NCI-H2171 treated with DMSO at 0.1 percent for 48 hours (cell line): ENCODE measurements at places on chromosomes 11 and 22.
A peak's percentile ranks its signal among the peaks of the same experiment; 100 is the strongest.

DNA sequence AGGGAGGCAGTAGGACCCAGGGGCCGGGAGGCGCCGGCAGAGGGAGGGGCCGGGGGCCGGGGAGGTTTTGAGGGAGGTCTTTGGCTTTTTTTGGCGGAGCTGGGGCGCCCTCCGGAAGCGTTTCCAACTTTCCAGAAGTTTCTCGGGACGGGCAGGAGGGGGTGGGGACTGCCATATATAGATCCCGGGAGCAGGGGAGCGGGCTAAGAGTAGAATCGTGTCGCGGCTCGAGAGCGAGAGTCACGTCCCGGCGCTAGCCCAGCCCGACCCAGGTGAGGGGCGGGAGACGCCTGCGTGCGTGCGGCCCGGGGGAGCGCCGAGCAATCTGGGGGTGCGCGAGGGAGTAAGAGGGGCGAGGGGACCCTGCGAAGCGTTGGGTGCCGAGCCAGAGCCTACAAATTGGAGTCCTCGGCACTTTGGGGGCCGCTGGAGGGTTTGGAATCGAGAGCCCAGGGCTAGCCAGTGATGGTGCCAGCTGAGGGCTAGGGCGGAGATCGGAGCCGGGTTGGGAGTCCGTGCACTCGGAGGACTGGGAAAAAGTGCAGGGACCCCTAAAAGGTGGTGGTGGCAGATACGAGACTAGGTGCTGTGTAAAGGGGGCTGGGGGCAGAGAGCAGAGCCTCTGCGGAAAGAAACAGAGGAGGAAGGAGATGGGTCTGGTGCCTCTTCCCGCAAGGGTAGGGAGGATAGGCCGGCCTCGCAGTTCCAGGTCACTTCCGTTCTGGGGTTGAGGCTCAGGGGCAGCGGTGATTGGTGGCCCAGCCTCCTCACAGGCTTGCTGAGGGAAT is at the start of gene SERPINH1:
Gene SERPINH1 (plus strand): TSS at position 206 of the 788 bp plus-strand sequence. CDS start 4,097 bp downstream, outside the sequence.
- DNase-seq: peak; percentile 79

GRCh38 chr11:41235668-41236067 is 223.8 kb downstream of the LRRC4C start:
- no peak for DNase-seq

- DNase-seq: no peak
Measured at GRCh38 chr11:118232659-118233058, 7.8 kb upstream of the JAML start.

DNA sequence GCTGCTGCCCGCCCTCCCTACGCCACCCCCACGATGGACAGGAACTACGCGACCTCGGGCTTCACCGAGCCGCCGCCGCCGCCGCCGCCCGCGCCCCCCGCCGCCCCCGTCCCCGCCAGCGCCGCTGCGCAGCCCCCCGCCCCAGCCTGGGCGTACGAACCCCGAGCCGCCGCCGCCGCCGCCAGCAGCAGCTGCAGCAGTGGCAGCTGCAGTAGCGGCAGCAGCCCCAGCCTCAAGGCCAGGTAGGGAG is 407 bp downstream of the QSER1 start:
- no peak for DNase-seq

GRCh38 chr11:75351541-75351790 is at the start of gene ARRB1:
Gene ARRB1, minus strand, starts transcription at chr11:75351661. Its CDS starts 54 bp downstream, at chr11:75351607.
- no peak for DNase-seq

DNA sequence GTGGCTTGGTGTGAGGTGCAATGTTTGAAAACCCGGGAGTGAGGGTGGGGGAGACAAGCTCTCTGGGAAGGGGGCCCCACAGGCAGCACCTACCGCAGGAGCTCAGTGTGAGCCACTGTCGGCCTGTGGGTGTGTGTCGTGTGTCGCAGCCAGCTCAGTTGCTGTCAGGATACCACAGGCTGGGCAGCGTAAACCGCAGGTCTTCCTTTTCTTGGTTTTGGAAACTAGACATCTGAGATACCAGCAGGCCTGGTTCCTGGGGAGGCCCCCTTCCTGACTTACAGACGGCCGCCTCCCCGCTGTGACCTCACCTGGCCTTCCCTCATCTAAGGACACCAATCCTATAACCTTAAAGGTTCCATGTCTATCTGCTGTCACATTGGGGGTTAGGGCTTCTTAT is 19.4 kb downstream of the IRF7 start:
- no peak for DNase-seq

DNA sequence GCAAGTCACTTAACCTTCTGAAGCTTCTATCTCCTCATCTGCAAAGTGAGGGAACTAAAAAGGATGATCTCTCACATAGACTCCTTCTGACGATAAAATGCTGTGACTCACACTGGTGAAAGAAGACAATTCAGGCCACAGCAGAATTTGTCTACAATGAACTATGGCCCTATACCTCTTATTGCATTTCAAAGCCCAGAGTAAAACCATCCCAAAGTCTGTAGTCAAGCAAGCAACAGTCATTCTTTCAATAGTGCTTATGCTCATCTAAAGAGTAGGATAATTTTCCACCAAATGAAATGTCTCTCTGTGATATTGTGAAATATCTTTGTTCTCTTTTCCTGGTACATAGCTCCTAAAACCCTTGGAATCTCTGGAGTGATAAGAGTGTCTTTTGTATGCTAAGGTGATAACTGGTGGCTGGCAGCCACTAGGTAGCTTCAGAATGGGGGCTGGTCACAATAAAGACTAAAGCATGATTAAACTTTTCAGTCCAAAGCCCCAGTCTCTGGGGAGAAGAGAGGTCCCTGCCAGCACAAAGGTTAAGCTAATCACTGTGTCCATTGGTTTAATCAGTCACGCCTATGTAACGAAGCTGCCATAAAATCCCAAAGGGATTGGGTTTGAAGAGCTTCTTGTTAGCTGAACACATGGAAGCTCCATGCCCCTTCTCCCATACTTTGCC is 30.8 kb downstream of the SYTL2 start:
- DNase-seq: no peak

GRCh38 chr11:76243957-76244285 is 37.6 kb upstream of the WNT11 start:
- no peak for DNase-seq

DNA sequence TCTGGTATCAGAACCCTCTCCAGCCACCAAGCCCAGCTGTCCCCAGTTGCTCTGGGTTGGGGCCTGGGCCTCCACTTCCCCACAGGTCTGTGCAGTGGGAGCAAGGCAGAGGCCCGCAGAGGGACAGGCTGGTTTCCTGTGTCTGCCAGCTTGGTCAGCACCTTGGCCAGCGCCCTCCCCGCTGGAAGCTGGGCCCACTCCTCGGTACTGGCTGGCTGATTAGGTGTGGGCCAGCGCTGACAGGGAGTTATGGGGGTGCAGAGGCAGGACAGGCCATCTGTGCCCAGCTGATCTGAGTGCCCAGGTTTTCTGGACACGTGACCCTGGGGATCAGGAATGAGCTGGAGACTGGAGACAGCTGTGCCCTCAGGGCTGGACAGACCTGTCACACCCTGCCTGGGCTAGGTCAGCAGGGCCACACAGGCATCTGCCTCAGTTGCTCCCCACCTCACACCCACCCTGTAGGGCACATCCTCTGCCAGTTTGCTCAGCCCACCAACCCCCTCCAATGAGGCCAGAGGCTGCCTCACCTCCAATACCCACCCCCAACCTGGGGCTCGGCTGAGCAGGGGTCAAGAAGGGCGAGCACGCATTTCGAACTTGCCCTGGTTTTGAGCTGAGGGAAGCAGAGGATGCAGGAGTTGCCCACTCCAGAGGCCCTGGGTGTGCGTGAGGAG is 175.3 kb downstream of the IGLL1 start:
- DNase-seq: no peak

DNA sequence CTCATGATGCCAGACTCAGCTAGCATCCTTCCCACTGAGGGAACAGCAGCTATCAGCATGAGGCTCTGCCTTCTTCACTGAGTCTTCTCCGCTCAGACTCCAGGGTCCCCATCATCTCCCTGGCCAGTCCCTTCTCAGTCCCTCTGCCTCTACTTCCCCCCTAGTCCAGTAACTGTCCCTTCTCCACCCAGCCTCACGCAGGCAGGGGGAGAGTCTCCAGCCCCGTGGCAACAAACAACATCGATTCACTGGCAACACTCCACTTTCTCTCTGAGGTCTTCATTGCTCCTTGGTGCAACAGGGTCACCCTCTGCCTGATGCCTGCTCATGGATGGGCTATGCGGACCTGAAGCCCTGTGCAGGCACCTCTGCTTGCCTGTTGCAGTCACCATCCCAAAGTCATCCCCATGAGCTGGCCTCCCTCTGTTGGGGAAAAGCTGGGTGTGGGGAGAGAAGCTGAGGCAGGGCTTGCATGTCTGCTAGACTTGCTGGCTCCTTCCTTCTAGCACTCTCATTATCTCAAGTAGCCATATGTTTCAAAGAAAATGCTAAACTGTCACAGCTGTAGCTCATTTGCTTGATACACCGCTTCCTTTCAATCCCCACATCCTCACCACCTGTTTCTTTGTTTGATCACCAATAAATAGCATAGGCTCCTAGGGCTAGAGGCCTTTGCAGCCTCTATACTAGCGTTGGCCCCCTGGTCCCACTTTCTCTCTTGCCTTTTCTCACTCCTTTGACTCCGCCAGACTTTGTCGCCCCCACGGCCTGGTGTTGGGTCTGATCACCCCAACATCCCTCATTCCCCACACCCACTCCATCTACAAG is 4.3 kb upstream of the BCR start:
- DNase-seq: peak; percentile 94

DNA sequence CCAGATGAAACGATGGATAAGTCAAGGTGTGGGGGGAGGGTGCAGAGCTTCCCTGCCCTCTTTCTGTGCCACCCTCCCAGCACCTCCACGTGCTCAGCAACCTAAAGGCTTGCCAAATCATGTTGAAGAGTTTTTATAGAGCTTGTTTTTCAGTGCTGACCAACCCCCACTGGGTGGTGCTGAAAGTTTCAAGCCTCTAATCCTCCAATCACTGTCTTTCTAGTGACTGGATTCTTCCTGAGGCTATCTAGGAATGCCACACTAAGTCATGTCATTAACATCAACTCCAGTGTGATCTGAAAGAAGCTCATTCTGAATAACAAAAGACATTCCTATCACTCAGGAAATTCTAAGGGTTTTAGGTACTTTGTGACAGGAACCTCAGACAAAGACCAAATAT is 382.6 kb downstream of the DYNC2H1 start:
- no peak for DNase-seq

DNA sequence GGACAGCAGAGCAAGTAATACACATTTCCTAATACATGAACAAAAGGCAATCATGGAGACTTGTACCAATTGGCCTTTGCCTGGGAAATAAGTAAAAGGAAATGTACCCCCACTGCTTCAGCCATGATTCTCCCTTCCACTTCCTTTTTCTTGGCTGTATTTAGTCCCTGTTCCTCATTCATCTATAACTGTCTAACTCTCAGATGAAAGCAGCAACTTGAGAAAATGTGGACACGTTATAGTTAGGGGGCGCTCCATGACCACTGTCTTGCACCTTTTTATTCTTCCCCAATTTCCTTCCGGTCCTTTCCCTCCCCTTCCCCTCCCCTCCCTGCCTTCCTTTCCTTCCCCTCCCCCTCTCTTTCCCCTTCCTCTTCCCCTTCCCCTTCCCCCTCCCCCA is 61.3 kb upstream of the BARX2 start:
- DNase-seq: no peak
